ENCODE measurements at places on chromosomes 4 and X.
A peak's percentile ranks its signal among the peaks of the same experiment; 100 is the strongest.

- no peak for DNase-seq
Observed at GRCh38 chr4:117328333-117328732, 243.0 kb upstream of the TRAM1L1 start.

GRCh38 chrX:132763528-132763927 lies 194.9 kb downstream of the HS6ST2 start:
- no peak for DNase-seq

- no peak for DNase-seq
Observed at GRCh38 chr4:101142259-101142658, 205.1 kb downstream of the PPP3CA start.

DNA sequence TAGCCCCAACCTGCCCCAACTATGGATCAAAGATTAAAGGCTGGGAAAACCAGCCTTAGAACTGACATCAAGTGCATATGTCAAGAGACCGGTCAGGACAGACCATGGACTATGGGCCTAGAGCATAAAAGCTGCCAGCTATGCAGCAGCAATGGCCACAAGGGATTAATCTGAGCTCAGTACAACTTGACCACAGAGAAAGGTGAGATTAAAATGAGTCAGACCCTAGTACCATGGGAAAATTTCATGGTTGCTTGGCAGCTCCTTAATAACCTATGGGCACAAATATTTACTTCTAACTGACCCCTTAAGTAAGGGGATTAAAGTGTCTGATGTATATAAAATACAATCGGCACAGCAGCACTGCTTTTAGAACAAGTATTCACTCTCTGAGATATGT lies 54.4 kb downstream of the CBR4 start:
- DNase-seq = no peak

GRCh38 chr4:172815499-172816164 lies 353.0 kb upstream of the GALNT7 start:
- DNase-seq = no peak

DNA sequence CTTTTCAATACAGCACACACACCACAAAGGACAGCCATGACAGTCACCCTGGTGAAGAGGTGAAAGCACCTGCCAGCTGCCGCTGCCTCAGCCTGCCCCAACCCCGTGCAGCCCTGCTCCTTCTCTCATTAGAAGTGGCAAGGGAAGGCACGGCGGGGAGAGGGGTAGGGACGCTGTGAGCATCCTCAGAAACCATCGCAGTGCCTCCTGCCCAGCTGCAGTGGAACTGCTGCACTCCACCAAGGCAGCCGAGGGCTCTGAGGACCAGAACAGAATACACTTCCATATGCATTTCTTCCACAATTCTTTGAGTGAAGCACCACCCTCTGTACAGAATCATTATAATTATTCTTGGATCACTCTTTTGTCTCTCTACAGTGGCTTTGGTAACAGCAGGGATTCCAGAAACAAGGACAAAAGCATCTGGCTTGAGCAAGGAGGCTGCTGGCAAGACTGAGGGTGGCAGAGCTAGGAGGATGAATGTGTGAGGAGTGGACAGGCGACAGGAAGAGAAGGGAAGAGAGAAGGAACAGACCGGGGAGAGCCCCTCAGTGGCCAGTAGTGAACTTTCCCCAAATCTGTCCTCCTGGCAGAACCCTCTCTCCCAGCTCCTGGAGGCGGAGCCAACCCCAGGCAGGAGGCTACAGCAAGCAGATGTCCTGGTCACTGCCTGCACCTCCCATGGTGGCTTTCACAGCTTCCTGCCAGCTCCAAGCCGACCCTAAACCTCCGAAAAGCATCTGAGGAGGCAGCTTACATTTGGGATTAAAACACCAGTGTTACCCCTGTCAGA lies 73.2 kb downstream of the MTNR1A start:
- no peak for DNase-seq

GRCh38 chrX:114152130-114152529 lies 431.8 kb upstream of the HTR2C start:
- peak; percentile 50 for DNase-seq

GRCh38 chrX:10636337-10636736 lies 16.0 kb upstream of the MID1 start:
- peak; percentile 66 for DNase-seq

DNA sequence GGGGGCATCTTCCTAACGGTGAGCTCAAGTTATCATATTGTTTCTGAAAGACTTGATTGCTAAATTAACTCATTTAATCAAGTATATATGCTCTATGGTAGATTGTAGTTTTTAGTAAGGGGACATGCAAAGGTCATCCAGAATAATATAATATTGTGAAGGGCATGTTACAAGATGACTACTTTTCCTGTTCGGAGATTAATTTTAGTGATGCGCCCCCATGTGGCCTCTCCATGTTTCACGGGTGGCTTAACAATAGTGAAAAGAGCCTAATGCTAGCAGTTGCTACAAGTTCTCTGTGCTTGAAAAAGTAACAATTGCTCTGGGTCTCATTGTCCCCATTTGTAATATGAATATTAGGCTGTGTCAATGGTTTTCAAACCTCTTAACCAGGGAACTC lies 12.2 kb downstream of the SMPX start:
- DNase-seq = peak; percentile 1

- DNase-seq = peak; percentile 79
Observed at GRCh38 chr4:119041951-119042560, 93.6 kb upstream of the MYOZ2 start.
